ENCODE measurements at places on chromosomes 3 and 15.

DNA sequence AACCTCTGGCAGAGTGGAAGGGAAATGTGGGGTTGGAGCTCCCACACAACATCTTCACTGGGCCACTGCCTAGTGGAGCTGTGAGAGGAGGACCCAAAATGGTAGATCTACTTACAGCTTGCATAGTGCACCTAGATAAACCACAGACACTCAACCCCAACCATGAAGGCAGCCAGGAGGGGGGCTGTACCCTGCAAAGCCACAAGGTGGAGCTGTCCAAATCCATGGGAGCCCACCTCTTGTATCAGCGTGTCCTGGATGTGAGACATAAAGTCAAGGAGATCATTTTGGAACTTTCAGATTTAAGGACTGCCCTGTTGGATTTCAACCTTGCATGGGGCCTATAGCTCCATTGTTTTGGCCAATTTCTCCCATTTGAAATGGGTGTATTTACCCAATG lies 20.9 kb downstream of the TP63 start:
- DNase-seq: no peak

DNA sequence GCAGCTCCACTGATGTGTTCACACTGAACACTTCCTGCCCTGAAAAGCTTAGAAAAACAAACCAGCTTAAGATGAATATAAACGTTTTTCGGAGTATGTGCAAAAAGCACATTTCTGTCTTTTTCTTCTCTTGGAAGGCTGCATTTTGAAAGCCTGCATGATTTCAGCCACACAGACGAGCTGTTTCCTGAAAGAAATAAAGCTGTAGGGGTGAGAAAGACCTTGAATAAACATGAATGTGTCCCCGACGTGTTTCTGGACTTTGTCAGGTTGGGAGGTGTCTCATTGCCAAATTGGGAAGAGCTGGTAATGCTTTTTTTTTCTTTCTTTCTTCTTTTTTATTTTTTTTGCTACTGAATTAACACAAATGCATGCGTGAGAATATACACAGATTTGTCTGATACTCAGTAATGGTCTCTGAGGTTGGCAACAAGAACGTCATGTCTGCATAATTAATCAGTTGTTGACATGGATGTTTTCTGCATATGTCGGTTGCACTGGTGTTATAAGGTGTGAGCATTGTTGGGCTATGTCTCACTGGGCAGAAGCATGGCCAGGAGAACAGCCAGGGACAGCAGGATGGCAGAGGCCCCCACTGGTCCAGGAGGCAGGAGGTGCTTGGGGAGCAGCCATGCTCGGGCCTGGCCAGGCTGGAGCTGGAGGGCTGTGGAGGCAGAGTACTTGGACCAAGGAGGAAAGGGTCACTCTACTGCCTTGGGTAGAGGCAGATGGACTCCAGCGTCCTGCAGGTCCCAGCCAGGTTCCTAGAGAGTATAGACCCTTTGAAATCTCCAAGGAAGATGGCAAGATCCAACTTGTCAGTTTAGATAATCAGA lies 39.0 kb downstream of the ADAMTSL3 start:
- no peak for DNase-seq

- no peak for DNase-seq
These were observed 681.6 kb upstream of the ARPP21 start for GRCh38 chr3:34957677-34958076.

GRCh38 chr3:44509393-44509921 lies 32.0 kb upstream of the ZNF445 start:
- DNase-seq: no peak

GRCh38 chr3:53974324-53974723 lies 82.7 kb upstream of the SELENOK start:
- no peak for DNase-seq
